HT-29 (cell line): ENCODE measurements at places on chromosomes 2 and 18.
A peak's percentile ranks its signal among the peaks of the same experiment; 100 is the strongest.

GRCh38 chr18:58493516-58494253 lies 135.2 kb downstream of the ALPK2 start:
- peak; percentile 79 for DNase-seq

- DNase-seq, result no peak
Observed at GRCh38 chr2:209663656-209664055, 108.0 kb upstream of the UNC80 start.

GRCh38 chr18:55517055-55517454 lies 70.9 kb downstream of the TCF4 start:
- no peak for DNase-seq

DNA sequence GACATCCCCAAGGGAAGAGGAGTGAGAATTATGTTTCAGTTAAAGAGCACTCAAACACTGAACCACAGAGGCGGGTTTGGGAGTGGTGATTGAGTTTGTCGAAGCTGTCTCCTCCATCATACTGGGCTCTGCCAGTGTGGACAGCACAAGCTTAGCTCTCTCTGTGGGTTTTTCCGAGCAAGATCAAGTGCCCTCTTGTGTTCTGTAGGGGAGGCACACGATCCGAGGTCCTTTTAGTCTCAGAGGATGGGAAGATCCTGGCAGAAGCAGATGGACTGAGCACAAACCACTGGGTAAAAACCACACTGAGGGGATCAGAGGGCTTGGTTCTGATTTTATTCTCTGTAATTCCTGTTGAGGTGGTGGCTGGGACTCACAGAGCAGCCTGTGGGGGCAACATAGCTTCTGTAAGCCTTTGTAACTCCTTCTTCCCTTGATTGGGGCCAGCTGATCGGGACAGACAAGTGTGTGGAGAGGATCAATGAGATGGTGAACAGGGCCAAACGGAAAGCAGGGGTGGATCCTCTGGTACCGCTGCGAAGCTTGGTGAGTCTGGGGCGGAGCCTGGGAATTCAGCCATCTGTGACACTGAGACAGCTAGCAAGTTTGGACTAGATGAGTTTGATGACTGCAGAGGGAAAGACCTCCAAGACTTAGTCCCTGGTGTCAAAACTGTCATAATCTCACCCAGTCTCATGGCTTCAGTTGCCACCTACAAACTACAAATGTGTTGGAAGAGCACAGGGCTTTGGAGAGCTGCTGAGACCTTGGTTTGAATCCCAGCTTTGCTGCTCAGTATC lies 2.0 kb downstream of the NAGK start:
- peak; percentile 58 for DNase-seq

DNA sequence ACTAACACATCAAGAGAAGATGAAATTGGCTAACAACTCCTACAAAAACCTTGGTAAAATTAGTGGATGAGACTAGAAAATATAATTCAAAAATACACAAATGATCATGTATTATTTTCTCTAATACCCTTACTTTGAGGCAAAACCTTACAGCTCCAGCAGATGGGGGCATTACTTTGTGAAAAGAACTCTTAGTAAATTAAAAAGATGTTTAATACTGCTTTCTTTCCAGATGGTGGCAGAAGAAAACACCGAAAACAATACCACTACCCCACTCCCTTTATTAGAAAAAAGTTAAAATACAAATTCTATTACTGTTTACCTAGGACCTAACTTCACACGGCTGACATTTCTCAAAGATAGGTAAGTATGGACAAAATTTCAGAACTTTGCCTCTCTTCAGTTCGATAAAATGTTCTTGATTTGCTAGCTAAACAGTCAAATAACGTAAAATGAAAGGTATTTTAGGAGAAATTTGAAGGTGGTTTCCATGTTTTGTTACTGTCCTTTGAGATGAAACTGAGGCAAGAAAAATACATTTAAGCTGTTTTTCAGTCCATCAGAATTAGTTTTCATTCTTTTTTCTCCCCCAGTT lies 30.6 kb downstream of the ORC4 start:
- DNase-seq, result peak; percentile 62

- DNase-seq, result no peak
Observed at GRCh38 chr18:48698707-48699106, 159.9 kb downstream of the CTIF start.

- DNase-seq, result no peak
Observed at GRCh38 chr2:68807821-68808266, 63.4 kb downstream of the BMP10 start.

DNA sequence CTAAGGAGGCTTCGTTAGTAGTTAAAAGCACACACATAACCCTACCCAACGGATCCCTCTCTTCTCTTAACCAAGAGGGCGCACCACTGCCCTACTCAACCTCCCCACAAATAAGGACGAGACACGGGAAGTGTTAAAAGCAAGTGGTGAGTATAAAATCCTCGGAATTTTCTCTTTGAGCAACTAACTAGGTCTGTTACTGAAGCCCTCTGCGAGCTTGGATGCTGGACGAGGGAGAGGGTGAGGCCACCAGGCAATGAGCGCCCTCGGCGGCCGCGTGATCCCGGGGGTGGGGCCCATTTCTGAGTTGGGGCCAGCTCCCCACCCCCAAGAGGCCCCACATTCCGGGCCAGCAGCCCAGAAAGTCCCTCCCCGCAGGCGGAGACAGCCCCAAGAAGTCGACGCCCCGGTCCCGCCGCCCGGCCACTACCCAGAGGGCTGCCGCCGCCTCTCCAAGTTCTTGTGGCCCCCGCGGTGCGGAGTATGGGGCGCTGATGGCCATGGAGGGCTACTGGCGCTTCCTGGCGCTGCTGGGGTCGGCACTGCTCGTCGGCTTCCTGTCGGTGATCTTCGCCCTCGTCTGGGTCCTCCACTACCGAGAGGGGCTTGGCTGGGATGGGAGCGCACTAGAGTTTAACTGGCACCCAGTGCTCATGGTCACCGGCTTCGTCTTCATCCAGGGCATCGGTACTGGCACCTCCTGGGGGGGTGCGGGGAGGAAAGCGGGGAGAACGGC lies at the start of gene CYBRD1:
Gene CYBRD1 (plus strand): TSS at position 423 of the 736 bp plus-strand sequence. CDS start 72 bp downstream, at position 495.
- DNase-seq, result peak; percentile 9

DNA sequence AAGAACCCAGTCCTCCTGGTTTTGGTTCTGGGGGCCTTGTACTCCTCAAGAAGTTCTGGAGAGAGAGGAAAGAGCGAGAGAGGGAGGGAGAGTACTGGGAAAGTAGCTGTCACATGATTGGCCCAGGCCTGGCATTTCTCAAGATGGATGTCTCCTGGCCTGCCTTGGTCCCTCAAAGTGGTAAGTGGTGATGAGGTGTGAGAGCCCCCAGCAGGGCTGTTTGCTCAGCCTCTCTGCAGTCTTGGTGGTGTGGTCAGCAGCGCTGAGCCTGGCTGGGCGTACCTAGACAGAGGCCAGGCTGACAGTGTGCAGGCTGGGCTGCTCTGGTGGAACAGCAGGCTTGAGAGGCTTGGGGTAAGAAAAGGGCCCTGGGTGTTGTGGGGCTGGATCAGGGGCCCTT lies 2.5 kb downstream of the SPEG start:
- DNase-seq, result no peak

DNA sequence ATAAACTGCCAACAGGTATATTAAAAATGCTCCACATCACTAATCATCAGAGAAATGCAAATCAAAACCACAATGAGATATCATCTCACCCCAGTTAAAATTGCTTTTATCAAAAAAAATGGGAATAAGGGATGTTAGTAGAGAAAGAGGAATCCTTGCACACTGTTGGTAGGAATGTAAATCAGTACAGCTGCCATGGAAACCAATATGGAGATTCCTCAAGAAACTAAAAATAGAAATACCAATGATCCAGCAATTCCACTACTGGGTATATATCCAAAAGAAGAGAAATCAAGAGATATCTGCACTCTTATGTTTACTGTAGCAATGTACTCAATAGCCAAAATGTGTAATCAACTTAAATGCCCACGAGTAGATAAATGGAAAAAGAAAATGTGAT lies 40.6 kb downstream of the ZRANB3 start:
- no peak for DNase-seq

GRCh38 chr2:236161082-236161462 lies 7.1 kb downstream of the GBX2 start:
- no peak for DNase-seq

DNA sequence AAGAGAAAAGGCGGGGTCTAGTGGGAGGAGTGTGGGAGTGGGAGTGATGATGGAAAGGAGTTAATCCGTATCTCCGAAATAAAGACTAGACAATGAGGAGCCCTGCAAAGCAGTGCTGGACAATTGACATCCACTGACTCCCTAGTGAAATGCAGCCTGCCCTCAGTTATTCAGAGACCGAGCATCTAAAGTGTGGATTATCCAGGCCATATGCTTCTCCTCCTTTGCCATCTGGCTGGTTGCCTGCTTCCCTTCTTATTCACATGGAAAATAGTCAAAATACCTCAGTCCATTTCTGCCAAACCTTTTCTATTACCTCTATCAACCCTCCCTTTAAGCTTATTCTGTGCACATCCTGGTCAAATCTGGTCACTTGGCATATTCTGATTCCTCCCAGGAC lies 288.8 kb upstream of the SIX3 start:
- no peak for DNase-seq

DNA sequence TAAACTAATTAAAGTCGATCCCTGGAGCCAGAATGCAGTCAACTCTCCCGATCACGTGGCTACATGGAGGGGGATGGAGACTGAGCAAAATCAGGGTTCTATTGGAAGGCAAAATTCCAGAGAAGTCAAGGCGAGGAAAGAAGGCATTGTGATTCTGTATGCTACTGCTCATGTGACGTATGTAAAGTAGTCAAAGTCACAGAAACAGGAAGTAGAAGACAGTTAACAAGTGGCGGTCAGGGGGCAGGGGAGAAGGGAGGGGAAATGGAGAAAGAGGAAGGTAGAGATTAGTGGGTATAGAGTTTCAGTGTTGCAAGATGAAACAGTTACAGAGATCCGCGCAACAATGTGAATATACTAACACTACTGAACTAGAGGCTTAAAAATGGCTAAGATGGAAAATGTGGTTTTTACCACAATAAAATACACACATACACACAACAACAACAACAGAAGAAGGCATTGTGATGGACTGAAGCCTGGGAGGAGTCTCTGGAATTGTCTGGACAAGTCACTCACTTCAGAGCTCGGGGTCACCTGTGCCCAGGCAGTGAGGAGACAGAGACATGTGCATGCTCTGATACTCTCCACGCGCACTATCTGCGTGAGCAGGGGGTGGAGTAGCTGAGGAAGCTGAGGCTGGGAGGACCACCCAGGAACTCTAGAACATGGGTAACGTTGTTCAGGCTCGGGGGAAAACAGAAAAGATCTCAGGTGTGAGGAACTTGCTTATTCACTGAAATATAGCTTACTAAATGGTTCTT lies 89.9 kb upstream of the CDCA7 start:
- DNase-seq, result no peak

DNA sequence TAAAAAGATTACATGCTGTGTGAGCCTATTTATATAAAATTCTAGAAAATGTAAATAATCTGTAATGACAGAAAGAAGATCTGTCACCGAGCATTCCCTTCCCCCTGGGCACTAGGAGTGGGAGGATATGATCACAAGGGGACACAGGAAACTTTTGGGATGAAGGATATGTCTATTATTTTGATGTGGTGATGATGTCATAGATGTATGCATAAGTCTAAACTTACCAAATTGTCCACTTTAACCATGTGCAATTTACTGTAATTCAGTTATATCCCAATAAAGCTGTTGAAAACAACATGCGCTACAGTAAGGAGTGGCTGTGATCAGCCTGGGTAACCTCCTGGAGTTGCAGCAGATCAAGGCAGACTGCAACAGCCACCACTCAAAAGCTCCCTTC lies 148.9 kb downstream of the ZBTB7C start:
- no peak for DNase-seq

GRCh38 chr2:166188084-166188483 lies 60.3 kb upstream of the SCN1A start:
- no peak for DNase-seq

DNA sequence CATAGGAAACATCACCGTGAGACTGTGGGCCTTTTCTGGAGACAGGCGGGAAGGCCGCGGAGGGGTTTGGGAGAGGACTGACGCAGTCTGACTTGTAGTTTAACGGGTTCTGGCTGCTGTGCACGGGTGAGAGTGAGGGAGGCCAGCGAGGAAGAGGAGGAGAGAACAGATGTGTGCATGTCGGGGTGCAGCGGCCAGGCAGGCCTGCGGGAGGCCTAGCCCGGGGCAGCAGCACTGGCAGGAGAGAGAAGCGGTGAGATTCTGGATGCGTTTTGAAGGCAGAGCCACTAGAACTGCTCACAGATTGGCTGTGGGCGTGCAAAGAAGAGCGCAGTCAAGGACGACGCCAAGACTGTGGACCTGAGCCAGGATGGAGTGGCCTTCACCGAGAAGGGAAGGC lies 53.9 kb downstream of the PTGR3 start:
- DNase-seq, result no peak

GRCh38 chr18:44246001-44246400 lies 434.7 kb upstream of the SETBP1 start:
- no peak for DNase-seq

DNA sequence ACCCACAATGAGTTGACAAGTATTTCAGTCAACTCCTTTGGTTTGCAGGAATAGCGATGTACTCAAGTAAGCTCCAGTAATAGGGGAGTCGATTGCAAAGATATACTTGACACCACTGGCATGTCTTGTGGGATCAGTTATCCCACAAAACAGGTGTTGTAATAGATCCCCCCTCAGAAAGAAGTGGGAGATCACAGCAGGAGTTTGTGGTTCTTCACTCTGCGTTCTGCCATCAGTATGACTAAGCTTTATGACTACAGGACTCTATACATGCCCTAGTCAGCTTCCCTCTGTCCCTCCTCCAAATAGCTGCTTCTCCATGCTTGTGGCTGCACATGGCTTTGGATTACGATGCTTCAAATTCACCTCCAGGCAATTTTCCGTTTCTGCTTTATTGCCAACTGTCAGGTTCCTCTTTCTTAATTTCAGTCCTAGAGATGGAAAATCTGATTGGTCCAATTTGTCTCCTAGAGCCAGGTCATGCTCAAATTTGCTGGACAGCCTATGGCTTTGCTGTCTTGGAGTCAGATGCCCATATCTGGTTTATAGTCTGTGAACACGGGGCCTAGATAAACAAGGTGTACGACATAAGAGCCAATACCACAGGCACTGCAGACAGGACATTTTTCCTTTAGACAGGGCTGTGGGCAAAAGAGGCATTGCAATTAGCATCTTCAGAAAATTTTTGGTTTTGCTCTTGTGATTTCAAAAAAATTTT lies 221.7 kb downstream of the PAX3 start:
- no peak for DNase-seq

GRCh38 chr2:106867196-106867953 lies 18.6 kb downstream of the ST6GAL2 start:
- DNase-seq, result no peak

- no peak for DNase-seq
Observed at GRCh38 chr2:14923820-14924580, 291.5 kb downstream of the LRATD1 start.

- DNase-seq, result peak; percentile 82
Observed at GRCh38 chr2:85577386-85578242, at the start of gene VAMP8. Gene VAMP8, plus strand, starts transcription at chr2:85577586. Its CDS starts 61 bp downstream, at chr2:85577647.

- no peak for DNase-seq
Observed at GRCh38 chr2:85992611-85993010, 103.8 kb upstream of the ST3GAL5 start.

- DNase-seq, result no peak
Observed at GRCh38 chr2:232329716-232330067, 48.9 kb upstream of the ALPP start.

- DNase-seq, result no peak
Observed at GRCh38 chr2:226847511-226847910, 11.7 kb downstream of the RHBDD1 start.

GRCh38 chr2:164551519-164551918 lies 69.8 kb downstream of the GRB14 start:
- no peak for DNase-seq
